ENCODE measurements at places on chromosomes 3 and 15.

DNA sequence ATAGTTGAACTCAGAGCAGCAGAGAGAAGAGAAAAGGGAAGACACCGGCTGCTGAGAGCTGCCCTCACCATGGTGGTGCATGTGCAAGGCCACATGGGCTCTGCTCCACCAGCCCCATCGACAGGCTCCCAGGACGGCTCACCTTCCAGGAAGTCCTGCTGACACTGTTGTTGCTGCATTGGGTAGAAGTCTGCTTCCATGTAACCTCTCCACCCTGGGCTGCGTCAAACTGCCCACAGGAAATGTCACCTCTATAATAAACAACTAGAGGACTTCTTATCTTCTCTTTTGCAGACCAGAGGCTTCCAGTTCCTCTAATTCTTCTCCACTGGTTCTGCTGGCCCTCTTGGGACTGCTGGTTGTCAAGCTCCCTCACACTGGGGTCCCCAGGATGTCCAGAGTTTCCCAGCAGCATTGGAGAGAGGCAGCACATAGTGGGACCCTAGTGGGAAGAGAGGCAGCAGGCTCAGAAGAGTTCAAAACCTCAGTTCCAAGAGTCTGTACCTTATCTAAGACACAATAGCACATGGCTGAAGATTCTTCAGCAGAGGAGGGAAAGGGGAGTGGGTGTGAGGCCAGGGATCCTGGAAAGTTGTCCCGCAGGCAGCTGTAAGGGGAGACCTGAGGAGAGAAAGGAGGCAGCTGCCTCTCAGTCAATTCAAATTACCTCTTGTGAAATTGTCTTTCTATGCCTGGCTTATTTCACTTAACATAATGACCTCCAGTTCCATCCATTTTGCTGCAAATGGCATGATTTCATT lies 5.8 kb upstream of the CCR3 start:
- DNase-seq: no peak

GRCh38 chr3:14142567-14143270 lies 17.9 kb downstream of the TMEM43 start:
- no peak for DNase-seq

DNA sequence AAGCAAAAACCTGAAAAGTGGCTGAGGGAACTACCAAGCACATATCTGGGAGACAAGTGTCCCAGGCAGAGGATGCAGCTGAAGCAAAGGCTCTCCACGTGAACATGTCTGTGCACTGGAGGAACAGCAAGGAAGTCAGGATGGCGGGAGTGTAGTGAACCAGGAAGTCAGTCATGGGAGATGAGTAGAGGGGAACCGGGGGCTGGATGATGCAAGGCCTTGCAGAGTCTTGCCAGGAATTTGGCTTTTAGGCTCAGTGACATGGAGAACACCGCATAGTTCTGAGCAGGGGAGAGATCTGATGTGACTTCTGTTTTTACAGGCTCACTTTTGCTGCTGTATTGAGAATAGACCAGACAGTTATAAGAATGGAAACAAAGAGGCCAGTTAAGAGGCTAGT lies 19.0 kb downstream of the C2CD4A start:
- DNase-seq: no peak

GRCh38 chr3:167437428-167438139 lies 36.3 kb downstream of the SERPINI2 start:
- no peak for DNase-seq

DNA sequence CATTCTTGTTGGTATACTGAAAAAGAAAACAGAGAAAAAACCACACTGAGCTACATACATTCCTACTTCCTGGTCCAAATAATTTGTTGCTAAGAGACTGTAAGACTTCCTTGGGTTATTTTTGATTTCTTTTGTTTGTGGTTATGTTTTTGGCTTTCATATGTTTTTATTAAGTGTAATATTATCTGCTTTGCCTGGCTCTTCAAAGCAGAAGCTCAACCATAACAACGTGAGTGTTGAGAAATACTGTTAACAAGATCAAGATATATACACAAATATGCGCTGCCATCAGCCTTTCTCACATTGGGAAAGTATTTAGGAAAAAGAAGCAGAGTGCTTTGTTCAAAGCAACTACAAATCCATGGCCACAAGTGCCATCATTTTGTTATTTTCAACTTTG lies 556.2 kb upstream of the CBLB start:
- DNase-seq: no peak

Measured in stimulated activated CD4-positive, alpha-beta T cell treated with anti-CD3 and anti-CD28 coated beads, Interleukin-1b, Interleukin-23, amount 100 ng/mL, for 24 hours (primary cell).